ENCODE measurements at places on chromosomes 1 and 21.

GRCh38 chr1:208043691-208044181, 132.8 kb upstream of the CD34 start:
- DNase-seq = no peak

DNA sequence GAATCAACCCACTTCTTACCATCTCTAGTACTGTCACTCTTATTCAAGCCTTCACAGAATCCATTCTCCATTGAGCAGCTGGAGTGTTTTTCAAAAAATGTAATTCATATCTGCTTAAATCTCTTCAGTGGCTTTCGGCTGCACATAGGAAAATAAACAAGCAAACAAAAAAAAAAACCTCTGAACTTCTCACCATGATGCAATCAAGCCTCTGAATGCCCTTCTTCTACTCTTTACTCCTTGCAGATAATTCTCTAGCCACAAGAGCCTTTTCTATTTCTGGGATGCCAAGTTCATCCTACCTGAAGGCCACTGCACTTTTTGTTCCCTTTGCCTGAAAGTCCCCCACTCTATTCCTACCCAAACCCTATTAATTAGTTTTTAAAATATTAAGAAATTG, 14.2 kb downstream of the PIGM start:
- DNase-seq = no peak

DNA sequence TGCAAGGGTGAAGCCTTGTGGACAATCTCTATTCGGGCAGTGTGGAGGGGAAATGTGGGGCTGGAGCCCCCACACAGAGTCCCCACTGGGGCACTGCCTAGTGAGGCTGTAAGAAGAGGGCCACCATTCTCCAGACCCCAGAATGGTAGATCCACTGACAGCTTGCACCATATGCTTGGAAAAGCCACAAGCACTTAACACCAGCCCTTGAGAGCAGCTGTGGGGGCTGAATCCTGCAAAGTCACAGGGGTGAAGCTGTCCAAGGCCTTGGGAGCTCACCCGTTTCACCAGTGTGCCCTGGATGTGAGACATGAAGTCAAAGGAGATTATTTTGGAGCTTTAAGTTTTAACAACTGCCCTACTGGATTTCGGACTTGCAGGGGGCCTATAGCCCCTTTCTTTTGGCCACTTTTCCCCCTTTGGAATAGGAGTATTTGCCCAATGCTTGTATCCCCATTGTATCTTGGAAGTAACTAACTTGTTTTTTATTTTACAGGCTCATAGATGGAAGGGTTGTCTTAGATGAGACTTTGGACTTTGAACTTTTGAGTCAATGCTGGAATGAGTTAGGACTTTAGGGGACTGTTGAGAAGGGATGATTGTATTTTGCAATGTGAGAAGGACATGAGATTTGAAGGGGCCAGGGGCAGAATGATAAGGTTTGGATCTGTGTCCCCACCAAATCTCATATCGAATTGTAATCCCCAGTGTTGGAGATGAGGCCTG, 16.3 kb upstream of the COL6A1 start:
- DNase-seq = no peak

- DNase-seq = no peak
Observed at GRCh38 chr1:203316626-203317093, 11.3 kb downstream of the BTG2 start.

- no peak for DNase-seq
Observed at GRCh38 chr1:147260956-147261355, 18.5 kb downstream of the CHD1L start.

DNA sequence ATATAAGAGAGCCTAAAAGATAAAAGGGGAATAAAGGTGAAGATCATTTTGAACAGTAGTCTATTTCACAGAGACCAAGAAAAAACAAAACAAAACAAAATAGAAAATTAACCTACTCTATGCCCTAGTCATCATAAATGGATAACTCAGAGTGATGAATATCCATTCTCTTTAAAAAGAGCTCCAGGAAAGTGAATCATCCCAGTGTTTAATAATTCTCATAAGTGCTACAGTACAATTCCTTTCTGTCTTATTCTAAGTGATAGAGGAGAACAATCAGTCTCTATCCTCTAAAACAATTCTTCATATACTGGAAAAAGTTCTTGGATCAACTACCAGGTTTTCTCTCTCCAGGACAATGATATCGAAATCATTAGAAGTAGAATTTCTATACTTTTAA, 45.8 kb downstream of the GDAP2 start:
- no peak for DNase-seq

GRCh38 chr1:193318347-193318746, 131.9 kb upstream of the B3GALT2 start:
- DNase-seq = no peak

DNA sequence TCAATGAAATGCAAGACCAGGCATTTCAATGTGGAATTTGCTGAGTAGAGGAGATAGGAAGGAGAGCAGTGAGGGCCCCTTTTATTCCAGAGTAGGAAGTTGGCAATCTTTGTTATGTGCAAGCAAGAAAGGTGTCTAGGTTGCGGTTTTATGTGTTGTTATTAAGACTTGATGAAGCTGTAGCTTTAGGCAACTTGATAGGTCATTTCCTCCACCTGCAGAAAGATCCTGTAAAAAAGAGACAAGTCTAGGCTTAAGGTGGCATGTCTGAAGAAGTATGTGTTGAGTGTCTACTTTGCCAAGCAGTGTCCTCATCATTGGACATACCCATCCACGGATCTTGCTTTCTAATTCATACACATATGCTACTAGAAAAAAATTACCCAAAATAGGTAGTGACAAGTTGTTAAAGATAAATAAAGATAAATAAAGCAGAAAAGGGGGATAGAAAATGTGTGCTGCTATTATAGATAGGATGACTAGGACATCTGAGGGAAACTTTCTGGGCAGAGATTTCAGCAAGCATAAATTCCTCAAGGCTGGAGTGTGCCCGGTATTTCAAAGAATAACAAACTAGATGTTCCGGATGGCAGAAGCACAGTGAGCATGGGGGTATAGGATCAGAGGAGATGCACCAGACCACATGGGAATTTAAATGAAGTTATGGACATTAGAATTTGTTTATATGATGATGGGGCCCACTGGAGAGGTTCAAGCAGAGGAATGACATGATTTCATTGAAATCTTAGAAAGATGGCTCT, 335.0 kb downstream of the TGFB2 start:
- no peak for DNase-seq

GRCh38 chr1:115430441-115431158, 92.6 kb upstream of the NGF start:
- DNase-seq = no peak

Data from stimulated activated CD8-positive, alpha-beta memory T cell treated with anti-CD3 and anti-CD28 coated beads, Interleukin-12 subunit alpha, Interleukin-12 subunit beta, amount 100 ng/mL, for 1 hour (primary cell).